ENCODE measurements at places on chromosomes 7 and 10.
A peak's percentile ranks its signal among the peaks of the same experiment; 100 is the strongest.

- DNase-seq: no peak
- no peaks in the 10 kb centered on the region for H3K36me3 ChIP-seq
- no peaks in the 10 kb centered on the region for H3K27me3 ChIP-seq
- peak overlapping the region; percentile 55 for H3K27ac ChIP-seq
- H3K4me1 ChIP-seq: peaks cover 11% of the 10 kb centered on the region
Observed at GRCh38 chr7:91940171-91940570, 491 bp upstream of the AKAP9 start.

GRCh38 chr7:138125598-138126111 lies 49.4 kb downstream of the AKR1D1 start:
- no peaks in the 10 kb centered on the region for H3K27me3 ChIP-seq
- H3K36me3 ChIP-seq: no peaks in the 10 kb centered on the region
- peaks cover 13% of the 10 kb centered on the region for H3K4me1 ChIP-seq
- no peak for DNase-seq
- peak overlapping the region; percentile 39 for H3K27ac ChIP-seq
- no peak overlapping the region for H3K4me3 ChIP-seq

- no peaks in the 10 kb centered on the region for H3K36me3 ChIP-seq
- no peak overlapping the region for H3K27ac ChIP-seq
- no peak overlapping the region for H3K4me3 ChIP-seq
- DNase-seq: no peak
- no peaks in the 10 kb centered on the region for H3K4me1 ChIP-seq
- H3K27me3 ChIP-seq: no peaks in the 10 kb centered on the region
Observed at GRCh38 chr10:69650589-69651261, 20.7 kb downstream of the FAM241B start.

GRCh38 chr7:75811894-75812678 lies 1.5 kb downstream of the CCL24 start:
- H3K36me3 ChIP-seq: no peaks in the 10 kb centered on the region
- H3K4me1 ChIP-seq: no peaks in the 10 kb centered on the region
- no peaks in the 10 kb centered on the region for H3K27me3 ChIP-seq

- no peaks in the 10 kb centered on the region for H3K4me1 ChIP-seq
- H3K27ac ChIP-seq: no peak overlapping the region
- DNase-seq: no peak
- H3K36me3 ChIP-seq: no peaks in the 10 kb centered on the region
- H3K27me3 ChIP-seq: no peaks in the 10 kb centered on the region
- no peak overlapping the region for H3K4me3 ChIP-seq
Observed at GRCh38 chr7:109527833-109528232, 958.2 kb downstream of the DNAJB9 start.

DNA sequence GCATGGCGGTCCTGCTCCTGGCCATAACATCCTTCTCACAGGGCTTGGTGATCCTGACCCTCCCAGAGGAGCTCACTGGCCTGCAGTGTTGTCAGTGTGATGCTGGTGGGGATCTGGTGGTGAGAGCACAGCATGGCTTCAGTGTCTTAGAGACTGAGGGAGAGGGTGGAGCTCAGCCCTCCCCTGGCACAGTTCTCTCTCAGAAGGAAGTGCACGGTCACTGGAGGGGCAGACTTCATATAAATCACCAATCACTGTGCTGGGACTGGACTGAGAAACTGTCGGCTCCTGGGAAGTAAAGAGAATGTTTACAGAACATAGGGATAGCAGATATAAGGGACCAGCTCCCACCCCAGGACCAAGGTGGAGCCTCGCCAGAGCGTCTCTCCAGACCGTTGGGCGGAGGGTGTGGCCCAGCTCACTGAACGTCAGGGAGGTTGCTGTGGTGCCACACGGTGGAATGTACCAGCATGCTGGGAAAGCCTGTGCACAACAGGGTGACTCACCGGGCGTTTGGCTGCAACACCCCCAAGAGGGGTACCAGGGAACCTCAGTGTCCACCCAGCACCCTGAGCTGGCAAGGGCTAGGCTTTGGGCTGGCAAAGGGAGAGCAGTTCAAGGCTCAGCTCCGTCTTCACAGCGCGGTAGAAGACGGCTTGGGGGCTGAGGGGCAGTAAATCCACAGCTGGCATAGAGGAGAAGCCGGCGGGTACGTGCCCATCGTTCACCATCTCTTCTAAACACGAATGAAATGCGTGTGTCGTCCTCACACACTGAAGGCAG lies 8.8 kb upstream of the GET4 start:
- H3K27me3 ChIP-seq: no peaks in the 10 kb centered on the region
- peak overlapping the region; percentile 36 for H3K27ac ChIP-seq

DNA sequence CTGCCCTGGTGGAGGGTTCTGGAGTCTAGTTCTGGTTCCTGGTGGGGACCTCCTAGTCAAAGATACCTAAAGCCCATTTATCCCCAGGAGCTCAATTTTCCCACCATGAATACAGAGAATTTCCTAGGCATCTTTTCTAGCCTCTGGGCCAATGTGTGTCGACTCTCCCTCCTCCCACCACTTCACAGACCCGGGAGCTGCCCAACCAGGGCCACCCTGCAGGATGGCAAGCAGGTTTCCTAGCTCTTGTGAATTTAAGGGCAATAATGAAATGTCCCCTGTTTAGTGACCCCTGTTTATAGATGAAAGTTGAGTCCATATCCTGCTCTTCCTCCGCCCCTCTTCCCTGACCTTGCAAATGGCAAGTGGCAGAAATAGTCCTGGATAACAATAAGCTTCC lies 9.4 kb downstream of the DLX5 start:
- no peaks in the 10 kb centered on the region for H3K4me1 ChIP-seq
- DNase-seq: no peak
- no peak overlapping the region for H3K4me3 ChIP-seq
- H3K27ac ChIP-seq: no peak overlapping the region
- no peaks in the 10 kb centered on the region for H3K36me3 ChIP-seq

- H3K27ac ChIP-seq: no peak overlapping the region
- H3K27me3 ChIP-seq: no peaks in the 10 kb centered on the region
- no peaks in the 10 kb centered on the region for H3K36me3 ChIP-seq
- H3K4me1 ChIP-seq: no peaks in the 10 kb centered on the region
Observed at GRCh38 chr7:94252971-94253370, 141.7 kb upstream of the COL1A2 start.

DNA sequence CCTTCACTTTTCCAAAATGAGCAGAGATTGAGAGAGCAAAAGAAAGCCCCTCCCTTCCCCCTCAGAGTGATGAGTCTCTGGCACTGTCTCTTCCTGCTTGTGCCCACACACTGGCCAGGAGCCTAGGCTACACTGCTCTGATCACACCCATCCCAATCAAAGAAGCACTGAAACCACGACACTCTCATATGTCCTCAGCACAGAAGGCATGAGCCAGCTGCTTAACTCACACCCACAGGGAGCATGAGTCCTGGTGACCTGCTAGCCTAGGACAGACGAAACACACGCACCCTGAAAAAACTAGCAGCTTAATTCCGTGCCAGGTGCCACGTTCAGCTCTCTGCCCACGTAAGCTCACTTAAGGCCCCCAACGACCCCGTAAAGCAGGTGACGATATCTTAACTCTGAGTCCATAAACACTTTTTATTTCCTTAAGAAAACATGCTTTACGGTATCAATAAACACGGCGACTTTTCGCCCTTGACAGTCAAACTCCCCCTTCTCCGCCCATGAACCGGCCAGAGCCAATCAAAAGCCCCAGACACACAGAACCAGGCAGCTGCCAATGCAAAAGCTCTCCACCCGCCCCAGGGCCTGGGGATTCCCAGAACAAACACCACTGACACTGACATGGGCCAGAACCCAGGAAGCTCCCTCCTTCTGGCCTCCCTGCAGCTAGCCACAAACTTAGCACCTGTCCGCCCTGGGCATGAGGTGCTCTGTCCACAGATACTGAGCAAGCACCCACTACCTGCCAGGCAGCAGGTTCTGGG lies 69.0 kb downstream of the TNRC18 start:
- H3K36me3 ChIP-seq: peaks cover 86% of the 10 kb centered on the region
- no peak for DNase-seq
- no peak overlapping the region for H3K27ac ChIP-seq
- no peaks in the 10 kb centered on the region for H3K4me1 ChIP-seq
